ENCODE measurements at places on chromosomes 11 and 22. TPM values are rescaled to one million over a fixed set of nuclear protein-coding genes. Genes with fewer than 3 reads are reported as not detected.

DNA sequence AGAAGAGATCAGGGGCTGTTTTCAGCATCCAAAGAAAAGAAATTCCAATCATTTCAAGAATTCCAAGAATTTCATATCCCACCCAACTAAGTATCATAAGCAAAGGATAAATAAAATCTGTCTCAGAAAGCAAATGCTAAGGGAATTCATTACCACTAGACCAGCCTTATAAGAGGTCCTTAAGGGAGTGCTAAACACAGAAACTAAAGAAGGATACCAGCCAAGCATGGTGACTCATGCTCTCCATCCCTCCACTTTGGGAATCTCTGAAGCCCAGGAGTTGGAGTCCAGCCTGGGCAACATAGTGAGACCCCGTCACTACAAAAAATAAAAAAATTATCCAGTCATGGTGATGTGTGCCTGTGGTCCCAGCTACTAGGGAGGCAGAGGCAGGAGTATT, 17.8 kb downstream of the FADD start:
- no peak for DNase-seq

GRCh38 chr11:65744026-65744698, 23.6 kb upstream of the RNASEH2C start:
- DNase-seq: peak; percentile 53

- no peak for DNase-seq
Measured at GRCh38 chr22:27829620-27830019, 28.1 kb upstream of the MN1 start.

- DNase-seq: no peak
Measured at GRCh38 chr22:44764373-44764772, 12.0 kb downstream of the ARHGAP8 start.

DNA sequence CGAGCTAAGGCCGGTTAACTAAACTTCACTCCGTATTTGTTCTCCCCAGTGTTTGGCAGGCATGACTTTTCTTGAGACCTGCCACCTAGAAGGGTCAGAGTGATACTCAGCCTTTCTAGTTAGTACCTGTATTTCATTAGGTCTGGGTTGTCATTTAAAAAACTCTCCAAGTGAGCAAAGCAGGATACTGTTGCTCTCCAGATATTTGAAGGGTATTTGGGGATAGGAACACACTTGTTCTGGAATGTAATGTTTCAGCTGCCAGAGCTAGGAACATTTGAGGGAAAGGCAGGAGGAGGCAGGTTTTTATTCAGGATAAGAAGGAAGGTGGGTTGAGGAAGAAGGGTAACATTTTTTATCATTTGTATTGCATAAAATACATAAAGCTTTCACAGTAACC, 140.1 kb downstream of the TRIM44 start:
- DNase-seq: no peak

GRCh38 chr11:129950101-129951091, 52.2 kb downstream of the PRDM10 start:
- DNase-seq: peak; percentile 83

DNA sequence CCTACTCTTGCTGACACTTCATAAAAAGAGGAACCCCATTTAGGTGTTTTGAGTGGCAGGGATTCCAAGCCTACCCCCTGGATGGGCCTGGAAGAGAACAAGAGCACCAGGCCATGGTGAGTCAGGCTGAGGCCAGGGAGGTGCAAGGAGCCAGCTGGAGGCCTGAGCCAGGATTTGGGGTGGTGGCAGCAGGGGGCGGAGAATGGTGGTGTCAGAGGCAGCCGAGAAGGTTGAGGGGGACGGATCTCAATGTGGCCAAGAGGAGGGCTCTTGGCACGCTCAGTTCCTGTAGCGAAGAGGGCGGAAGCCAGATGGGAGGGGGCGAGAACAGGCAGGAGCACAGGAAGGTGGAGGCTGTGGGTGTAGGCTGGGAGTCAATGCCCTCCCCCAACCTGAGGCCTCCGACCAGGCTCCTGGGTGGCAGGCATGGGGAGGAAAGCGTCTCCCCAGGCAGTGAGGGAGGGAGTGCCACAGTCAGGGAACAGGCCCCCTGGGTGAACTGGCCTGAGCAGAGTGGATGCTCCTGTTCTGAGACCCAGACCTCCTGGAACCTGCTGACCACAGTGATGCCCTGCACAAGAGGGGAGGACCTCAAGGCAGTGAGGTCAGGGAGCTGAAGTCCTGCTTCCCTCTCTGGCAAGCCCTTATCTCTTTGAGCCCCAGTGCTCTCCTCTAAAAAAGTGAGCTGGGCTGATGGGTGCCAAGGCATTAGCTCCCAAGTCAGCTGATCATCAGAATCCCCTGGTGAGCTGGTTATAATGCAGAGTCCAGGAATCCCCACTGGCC, 13.9 kb downstream of the RTN4RL2 start:
- DNase-seq: peak; percentile 40

GRCh38 chr11:134330611-134331353, 1.0 kb upstream of the GLB1L2 start:
- DNase-seq: no peak

GRCh38 chr22:32528984-32529982, 54.7 kb downstream of the FBXO7 start:
- DNase-seq: peak; percentile 51

DNA sequence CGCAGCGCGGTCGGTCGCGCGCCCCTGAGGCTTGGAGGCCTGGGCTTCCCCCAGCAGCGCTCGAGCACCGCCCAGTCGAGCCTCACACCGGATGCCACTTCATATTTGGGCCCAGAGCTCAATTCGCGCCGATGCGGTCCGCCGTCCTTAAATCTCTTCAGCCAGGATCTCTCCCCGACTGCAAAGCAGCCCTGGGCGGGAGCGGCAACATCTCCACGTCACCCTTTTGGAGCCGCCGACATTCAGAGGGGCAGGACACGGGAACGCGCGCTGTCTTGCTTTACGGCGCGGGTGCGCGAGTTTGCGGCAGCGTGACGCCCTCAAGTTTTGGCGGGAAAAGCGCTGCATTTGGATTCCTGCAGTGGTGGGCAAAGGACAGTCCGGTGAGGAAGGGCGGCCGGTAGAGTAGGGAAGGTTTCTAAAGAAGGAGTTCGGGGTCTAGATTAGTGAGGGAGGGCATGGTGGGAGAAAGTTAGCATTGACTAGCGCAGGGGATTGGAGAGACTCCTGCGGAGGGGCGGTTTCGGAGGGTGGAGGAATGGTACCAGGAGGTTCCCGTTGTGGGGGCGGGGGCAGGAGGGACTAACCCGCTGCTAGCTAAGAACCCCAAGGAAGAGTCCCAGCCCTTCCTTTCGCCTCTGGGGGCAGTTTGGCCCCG, 796 bp downstream of the CHEK1 start:
- peak; percentile 70 for DNase-seq

DNA sequence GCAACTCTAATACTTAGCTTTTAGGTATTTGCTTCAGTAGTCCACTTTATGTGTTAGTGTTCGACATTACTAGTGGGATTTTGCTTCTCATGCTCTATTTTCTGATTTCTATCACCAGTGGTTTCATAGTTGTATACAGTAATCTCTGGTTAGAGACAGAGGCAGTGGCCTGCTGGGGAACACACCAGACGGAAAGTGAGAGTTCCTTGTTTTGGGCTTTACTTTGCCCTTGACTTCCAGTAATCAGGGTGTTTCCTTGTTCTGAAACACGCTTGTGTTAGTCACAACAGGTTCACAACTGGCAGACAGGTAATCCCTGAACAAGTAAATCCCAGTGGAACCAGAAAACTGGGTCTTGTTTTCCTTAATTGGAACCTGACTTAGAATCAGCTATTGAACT, 56.0 kb downstream of the PACS1 start:
- DNase-seq: peak; percentile 51

AIP gene
- 175 TPM for polyA plus RNA-seq

DNA sequence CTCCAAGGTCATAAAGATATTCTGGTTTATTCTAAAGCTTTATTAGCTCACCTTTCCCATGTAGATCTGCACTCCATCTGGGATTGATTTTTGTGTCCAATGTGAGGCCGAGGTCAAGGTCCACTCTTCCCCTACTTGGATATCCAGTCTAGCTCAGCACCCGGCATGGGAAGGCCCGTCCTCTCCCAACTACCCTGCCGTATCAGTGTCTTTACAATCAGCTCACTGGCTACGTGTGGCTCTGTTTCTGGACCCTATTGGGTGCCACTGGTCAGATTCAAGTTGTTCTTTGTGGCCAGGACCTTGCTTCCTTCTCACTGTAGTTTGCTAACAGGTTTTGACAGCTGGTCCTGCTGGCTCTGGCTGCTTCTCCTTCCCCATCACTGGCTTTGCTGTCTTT, 30.9 kb downstream of the KCNQ1OT1 start:
- DNase-seq: no peak

DNA sequence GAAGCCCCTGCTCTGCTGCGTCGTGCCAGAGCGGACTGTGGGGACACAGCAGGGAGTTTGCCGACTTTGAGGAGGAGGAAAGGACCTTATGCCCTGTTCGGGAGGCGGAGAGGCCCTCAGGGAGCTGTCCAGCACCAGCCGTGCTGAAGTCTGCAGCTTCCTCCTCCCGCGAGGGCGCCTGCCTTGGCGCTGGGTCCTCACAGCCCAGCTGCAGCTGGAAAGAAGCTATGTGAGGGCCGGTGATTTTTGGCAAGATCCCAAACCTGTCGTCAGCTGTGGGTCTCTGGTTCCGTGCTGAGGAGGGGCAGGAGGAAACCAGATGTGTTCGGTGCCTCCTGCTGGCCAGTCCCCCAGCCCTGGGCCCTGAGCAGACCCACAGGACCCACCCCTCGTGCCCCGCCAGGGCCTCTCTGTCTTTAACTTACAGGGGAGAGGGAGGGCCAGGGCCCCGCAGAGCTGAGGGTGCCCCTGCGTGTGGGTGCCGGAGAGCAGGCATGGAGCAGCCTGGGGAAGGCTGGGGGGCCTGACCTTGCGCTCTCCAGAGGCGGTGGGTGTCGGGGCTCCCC, 12.0 kb downstream of the BRSK2 start:
- DNase-seq: peak; percentile 4

DNA sequence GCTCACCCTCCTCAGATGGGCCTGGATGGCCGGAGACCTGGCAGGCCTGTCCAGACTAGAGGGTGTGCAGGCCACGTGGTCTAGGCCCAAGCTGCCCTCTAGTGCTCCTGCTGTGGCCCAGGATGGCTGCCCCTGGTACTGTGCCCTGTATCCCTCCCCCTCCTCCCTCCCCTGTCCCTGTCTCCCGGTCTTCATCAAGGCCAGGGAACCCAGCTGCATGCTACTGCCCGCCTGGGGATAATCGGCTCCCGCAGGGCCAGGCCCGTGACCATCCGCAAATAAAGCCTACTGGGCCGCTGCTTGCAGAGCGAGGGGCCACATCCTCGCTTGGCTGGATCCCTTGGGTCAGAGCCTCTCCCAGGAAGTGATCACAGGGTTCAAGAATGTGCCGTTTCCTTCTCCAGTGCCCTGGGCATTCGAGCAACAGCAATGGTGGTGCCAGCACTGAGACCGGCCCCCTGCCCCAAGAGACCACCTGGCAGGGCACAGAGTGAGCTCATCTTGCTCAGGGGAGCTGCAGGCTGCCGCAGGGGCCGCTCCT, 51.1 kb downstream of the WNT7B start:
- DNase-seq: no peak

- DNase-seq: no peak
Measured at GRCh38 chr11:120964857-120965256, 59.0 kb upstream of the TBCEL start.

DNA sequence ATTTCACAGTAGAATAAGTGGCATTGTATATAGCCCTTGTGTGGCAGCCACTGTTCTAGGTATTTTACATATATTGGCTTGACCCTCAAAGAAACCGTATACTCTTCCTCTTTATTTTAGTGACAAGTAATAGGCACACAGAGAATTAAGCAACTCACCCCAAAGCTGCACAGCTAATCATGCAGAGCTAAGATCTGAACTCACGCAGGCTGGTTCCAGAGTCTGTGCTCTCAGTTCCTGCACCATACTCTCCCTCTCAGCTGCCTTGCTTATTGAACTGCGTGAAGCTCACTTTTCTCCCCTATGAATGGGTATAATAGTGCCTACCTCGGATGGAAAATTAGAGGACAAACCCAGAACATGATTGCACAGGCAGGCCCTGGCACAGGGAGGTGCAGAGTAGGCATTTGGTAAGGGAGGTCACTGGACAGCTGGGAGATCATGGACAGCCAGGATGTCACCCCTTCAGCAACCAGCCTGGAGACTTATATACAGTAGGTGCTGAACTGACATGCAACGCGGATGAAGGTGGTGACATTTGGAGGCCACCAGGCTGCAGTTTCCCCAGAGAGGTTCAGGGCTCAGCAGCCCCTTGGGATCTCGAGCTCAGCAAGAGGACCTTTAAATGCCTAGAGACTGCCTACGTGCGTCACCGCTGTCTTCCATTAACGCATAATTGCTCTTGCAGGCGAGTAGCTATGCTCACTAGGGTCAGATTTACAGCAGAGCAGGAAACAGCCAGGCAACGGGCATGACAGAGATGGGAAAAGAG, 78.4 kb upstream of the TP53I11 start:
- DNase-seq: no peak

DNA sequence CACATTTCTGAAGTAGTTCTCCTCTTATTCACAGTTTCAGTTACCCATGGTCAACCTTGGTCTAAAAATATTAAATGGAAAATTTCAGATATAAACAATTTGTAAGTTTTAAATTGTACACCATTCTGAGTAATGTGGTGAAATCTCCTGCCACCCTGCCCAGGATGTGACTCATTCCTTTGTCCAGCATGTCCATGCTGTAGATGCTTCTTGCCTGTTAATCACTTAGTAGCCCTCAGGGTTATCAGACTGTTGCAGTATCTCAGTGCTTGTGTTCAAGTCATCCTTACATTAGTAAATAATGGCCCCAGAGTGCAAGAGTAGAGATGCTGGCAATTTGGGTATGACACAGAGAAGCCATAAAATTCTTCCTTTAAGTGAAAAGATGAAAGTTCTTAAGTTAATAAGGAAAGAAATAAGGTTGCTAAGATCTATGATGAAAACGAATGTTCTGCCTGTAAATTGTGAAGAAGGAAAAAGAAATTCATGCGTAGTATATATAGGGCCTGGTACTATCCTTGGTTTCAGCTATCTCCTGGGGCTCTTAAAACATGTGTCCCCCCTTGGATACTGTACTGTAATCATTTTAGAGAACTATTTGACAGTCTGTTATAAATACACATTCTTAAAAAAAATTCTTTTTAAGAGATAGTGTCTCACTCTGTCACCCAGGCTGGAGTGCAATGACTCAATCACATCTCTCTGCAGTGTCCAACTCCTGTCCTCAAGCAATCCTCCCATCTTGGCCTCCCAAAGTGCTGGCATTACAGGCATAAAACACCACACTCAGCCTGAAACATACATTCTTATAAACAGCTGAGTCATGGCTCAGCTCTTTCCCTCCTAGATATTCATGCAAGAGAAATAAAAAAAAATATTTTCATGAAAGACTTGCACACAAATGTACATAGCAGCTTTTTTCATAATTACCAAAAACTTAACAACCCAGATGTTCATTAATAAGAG, 31.3 kb downstream of the MTNR1B start:
- DNase-seq: no peak

- no peak for DNase-seq
Measured at GRCh38 chr11:111260811-111261210, 15.3 kb downstream of the POU2AF2 start.

GRCh38 chr11:74162681-74163467, 7.9 kb downstream of the C2CD3 start:
- DNase-seq: no peak

- DNase-seq: no peak
Measured at GRCh38 chr11:90407350-90407749, 184.5 kb upstream of the CHORDC1 start.

- no peak for DNase-seq
Measured at GRCh38 chr11:125164091-125164421, 495 bp upstream of the PKNOX2 start.

KCNE3 gene
- 41.0 TPM for polyA plus RNA-seq
